ENCODE measurements at places on chromosomes 11 and 22.

- no peak for DNase-seq
These were observed 208.4 kb upstream of the TBCEL start for GRCh38 chr11:120815319-120816100.

- DNase-seq = no peak
These were observed at the start of gene IGLL1 for GRCh38 chr22:23579870-23580575. Gene IGLL1, minus strand, starts transcription at chr22:23580290. Its CDS starts 100 bp downstream, at chr22:23580190.

GRCh38 chr11:62427630-62428233 is 8.9 kb downstream of the SCGB1A1 start:
- DNase-seq = no peak

- no peak for DNase-seq
These were observed 1.8 kb downstream of the AHNAK start for GRCh38 chr11:62544581-62545436.

GRCh38 chr11:35962369-35963138 is 18.7 kb downstream of the LDLRAD3 start:
- DNase-seq = no peak

GRCh38 chr11:3165916-3166267 is 782 bp upstream of the OSBPL5 start:
- DNase-seq = no peak
